Cardiac fibroblast (primary cell): ENCODE measurements at places on chromosomes 7 and 10.

DNA sequence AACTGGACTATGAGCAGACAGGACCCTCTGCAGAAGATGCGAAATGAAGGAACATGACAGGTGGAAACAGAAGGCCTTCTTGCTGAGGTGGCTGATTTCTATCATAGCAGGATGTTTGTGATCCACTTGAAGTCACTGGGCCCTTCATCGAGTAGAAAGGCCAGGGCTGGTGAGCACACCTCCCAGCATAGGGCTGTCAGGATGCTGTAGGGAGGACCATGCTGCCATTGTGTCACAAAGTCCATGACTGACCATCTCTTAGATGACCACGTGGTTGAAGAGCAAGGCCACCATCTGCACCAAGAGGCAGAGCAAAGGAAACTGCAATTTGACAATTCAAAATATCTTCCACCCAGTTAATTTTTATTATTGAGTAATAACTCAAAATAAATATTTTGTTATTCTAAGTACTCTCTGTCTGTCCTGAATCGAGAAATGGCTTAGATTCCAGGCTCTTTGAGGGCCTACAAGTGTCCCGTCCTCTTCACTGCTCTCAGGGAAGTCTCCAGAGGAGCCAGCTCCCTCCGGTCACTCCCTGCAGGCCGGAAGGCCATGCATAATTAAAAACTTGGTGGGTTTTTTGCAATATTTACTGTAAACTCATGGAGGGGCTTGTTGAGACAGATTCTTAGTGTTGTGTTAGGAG, 249.3 kb upstream of the ZMIZ1 start:
- no peak for DNase-seq

DNA sequence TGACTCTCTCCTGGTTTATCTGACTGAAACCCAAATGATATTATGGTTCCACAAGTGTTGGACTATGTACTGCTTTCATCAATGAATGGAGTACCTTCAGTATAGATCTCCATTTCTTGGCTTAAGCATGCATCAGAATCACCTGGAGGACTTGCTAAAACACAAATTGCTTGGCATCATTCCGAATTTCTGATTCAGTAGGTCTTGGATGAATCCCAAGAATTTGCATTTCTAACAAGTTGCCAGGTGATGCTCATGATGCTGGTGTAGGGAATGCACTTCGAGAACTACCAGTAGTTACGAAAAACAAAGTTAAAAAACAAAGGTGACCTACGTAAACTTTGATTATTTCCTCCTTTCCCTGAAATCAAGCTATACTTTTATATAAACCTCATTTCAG, 119.0 kb upstream of the FEZF1 start:
- DNase-seq, result no peak

DNA sequence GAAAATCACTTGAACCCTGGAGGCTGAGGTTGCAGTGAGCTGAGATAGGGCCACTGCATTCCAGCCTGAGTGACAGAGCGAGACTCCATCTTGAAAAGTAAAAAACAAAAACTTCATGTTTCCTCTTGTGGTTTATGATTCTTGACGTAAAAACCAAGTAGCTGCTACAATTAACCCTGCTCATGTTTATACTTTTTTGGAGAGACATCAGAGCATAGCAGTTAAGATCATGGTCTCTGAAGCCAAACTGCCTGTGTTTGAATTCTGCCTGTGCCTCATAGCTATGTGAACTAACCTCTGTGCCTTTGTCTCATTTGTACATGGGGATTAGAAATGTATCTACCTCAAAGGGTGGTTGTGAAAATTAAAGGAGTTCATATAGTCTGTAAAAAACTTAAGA, 27.2 kb downstream of the SUV39H2 start:
- DNase-seq, result no peak

DNA sequence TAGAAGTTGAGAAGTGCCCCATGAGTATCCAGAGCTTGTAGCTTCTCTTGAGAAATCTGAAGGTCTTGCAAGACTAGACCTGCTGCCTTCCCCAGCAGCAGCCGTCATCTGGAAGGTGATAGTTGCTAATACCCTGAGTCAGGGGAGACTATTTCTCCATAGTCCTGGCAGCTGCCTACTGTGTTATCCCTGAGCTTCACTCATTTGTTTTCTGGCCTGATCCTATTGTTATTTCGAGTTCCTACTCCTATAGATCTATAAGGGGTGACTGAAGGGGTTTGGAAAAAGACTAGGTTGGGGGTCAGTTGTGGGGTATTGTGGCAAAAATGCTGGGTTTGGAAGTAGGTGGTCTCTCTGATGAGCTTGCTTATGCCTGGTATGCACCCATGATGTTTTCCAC, 297.8 kb downstream of the CNTNAP2 start:
- no peak for DNase-seq

DNA sequence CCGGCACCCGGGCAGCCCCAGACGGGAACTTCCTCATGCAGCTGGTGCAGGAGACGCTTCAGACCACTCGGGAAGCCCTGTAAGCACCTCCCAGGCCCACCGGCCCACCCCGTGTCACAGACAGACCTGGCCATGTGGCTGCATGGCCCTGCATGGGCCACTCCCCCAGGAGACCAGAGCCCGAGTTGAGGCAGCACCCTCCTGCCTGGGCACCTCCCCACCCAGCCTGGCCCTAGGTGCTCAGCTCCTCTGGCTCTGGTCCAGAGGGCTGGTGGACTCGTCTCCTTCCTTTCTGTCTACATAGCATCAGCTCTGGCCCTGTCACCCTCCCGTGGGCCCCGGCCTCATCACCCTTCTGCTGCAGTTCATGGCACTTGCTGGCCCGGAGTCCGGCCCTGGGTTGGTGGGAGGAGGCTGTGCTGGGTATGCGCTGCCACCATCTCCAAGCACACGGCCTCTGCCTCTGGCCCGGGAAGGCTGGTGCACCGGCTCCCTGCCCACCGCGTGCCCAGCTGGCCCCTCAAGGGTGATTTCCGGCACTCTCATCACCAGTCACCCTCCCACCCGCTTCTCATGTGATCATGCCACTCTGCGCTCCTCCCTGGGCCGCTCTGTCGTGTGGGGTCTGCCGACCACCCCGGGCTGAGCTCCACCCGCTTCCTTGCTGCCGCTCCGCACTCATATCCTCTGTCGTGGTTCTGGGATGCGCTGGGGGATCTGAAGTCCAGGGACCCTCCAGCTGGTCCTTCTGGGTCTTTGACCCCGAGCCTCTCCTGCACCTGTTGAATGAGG, 53.1 kb upstream of the DPYSL4 start:
- no peak for DNase-seq

- no peak for DNase-seq
Observed at GRCh38 chr10:27816320-27816719, 70.7 kb upstream of the MKX start.

GRCh38 chr7:142439739-142440138, 181.9 kb upstream of the PRSS58 start:
- DNase-seq, result no peak

GRCh38 chr7:116249969-116250553, 39.7 kb downstream of the TES start:
- peak; percentile 68 for DNase-seq

DNA sequence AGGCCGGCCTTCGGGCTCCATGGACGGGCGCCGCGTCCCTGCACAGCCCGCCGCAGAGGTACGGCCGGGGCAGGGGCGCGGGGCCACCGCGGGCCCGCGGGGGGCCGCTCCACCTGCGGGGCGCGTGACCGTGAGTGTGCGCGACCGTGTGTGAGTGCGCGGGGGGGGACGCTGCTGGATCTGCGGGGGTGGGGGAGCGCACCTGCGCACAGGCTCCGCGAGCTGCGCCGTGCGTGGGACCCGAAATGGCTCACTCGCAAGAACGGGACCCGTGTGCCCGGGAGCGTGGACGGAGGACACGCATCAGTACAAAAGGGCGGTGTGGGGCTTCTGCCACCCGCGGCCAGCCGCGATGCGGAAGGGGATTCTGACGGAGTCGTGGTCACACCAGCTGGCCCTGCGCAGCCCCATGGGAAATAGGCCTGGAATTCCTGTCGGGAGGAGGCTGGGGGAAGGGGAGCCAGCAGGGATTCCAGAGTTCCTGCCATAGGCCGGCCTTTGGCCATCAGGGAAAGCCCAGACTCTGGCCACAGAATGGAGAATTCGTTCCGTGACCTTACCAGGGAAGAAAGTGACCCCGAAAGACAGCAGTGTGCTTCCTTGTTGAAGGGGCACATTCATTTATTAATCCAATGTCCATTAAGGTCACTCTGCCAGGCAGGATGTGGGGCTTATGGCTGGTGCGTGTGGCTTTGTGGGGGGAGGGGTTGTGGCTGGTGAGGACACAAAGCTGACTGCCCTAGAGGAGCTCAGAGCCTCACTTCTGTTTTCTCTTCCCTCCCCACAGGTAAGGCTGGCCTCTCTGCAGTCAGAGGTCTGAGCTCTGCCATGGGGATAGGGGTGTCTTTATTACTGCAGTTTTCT, 494 bp downstream of the REPIN1 start:
- peak; percentile 58 for DNase-seq

DNA sequence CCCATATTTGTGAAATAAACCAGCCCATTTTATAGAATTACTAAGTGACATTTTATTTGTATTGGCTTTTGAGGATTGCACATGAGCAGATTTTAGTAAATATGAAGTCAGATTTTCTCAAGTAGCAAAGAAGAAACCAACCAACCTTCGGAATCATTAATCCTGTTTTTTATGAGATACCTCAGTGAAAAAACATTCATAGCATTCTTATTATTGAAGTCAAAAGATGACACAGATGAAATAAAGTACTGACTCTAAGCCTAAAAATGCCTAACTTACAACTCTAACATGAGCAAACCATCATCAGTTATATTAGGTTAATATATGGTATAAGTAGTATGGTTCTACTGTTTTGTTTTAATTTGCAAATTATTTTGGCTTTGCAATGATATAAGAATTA, 59.9 kb upstream of the AGBL3 start:
- no peak for DNase-seq

GRCh38 chr7:69411466-69411865, 186.8 kb upstream of the AUTS2 start:
- DNase-seq, result no peak

GRCh38 chr10:30686708-30687107, 57.2 kb upstream of the LYZL2 start:
- no peak for DNase-seq

DNA sequence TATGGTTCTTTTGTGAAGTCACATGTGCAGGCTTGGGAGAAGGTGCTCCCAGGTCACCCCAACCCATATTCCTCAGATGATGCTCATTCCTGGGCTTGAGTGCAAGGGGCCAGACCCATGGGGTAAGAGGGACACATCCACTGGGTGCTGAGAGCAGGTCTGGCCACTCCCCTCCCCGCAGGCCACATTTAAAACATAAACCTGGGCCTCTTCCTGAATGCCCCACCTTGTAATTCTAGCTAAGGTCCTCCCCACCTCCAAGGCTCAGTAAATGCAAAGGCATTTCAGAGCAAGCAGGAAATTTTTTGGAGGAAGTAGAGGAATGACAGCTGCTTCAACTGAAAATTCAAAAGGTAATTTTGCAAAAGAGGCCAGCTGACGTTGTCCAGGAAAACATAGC, 172.5 kb downstream of the ARHGAP21 start:
- DNase-seq, result no peak

GRCh38 chr10:110447886-110448285, 49.8 kb upstream of the DUSP5 start:
- DNase-seq, result no peak

DNA sequence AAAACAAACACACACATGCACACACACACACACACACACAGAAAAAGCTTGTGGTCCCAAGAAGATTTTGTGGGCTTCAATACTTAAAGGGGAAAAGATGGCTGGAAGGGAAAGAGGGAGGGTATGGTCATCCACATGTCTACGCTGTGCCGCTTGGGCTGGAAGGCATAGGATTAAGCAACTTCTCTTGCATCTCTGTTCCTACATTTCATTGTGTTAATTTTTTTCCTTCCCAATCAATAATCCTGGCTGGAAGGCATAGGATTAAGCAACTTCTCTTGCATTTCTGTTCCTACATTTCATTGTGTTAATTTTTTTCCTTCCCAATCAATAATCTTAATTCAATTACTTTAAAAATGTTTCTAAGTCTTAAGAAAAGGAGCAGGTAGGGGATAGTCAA, 30.6 kb downstream of the C10orf120 start:
- no peak for DNase-seq

DNA sequence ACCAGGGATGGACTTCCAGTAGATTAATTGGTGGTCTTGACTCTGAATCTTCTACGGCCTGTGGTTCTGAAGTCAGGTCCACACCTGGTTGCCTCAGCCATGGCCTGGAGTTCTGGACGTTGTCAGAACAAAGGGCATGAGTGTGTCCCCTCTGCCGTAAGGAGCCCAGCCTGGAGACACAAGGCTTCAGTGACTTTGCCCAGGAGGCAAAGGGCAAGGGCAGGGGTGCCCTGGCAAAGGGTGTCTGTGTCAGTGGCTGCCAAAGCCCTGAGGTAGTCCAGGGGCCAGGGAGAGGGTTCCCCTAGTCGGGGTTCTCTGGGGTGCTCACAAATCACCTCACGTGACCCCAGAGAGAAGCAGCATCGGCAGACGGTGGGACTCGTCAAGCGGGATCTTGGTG, 273.2 kb upstream of the ZNF32 start:
- no peak for DNase-seq

GRCh38 chr7:80611779-80612178, 26.7 kb upstream of the CD36 start:
- DNase-seq, result peak; percentile 66

GRCh38 chr10:124641282-124642087, 102.7 kb downstream of the FAM53B start:
- DNase-seq, result peak; percentile 58

- DNase-seq, result no peak
Observed at GRCh38 chr7:27176962-27177794, 3.1 kb upstream of the HOXA10 start.

- DNase-seq, result no peak
Observed at GRCh38 chr10:10685566-10685965, 332.1 kb upstream of the CELF2 start.

GRCh38 chr7:85095366-85095765, 91.5 kb downstream of the SEMA3D start:
- peak; percentile 35 for DNase-seq

DNA sequence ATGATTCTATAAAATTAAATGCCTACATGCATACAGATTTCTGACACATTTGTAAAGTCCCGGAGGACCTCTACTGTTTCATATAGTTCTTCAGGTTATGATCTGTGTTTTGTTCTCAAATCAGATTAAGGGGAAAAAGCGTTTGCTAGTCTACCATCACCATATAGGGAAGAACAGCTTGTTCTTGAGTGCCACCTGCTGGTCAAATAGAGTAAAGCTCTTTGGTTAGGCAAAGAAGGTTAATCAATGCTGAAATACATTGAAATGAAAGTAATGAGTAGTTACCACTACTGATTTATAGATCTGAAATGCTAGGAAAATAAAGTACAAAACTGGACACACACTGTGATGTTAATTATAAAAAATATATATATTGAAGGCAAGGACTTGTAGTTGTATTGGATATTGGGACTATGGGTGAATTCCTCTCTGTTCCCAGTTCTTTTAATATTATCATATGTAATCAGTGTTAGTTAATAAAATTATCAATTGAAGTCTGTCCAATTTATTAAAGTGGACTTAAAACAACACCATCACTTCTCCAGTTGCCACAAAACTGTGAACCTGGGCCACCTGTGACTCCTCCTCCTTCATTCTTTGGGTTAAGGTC, 72.6 kb upstream of the PDLIM1 start:
- DNase-seq, result peak; percentile 81

- DNase-seq, result no peak
Observed at GRCh38 chr10:77493239-77493806, 144.3 kb downstream of the KCNMA1 start.

- DNase-seq, result no peak
Observed at GRCh38 chr7:98178321-98178720, 32.9 kb upstream of the BHLHA15 start.

- DNase-seq, result no peak
Observed at GRCh38 chr7:24388212-24388611, 104.2 kb downstream of the NPY start.
